ENCODE measurements at places on chromosomes 13 and 19. TPM values are rescaled to one million over a fixed set of nuclear protein-coding genes. Genes with fewer than 3 reads are reported as not detected.

- peaks cover 3% of the 10 kb centered on the region for H3K36me3 ChIP-seq
- H3K27me3 ChIP-seq: no peaks in the 10 kb centered on the region
- H3K27ac ChIP-seq: peak overlapping the region; percentile 53
- H3K4me3 ChIP-seq: no peak overlapping the region
- peaks cover 28% of the 10 kb centered on the region for H3K4me1 ChIP-seq
Measured at GRCh38 chr13:100130092-100130491, 41.2 kb downstream of the PCCA start.

DNA sequence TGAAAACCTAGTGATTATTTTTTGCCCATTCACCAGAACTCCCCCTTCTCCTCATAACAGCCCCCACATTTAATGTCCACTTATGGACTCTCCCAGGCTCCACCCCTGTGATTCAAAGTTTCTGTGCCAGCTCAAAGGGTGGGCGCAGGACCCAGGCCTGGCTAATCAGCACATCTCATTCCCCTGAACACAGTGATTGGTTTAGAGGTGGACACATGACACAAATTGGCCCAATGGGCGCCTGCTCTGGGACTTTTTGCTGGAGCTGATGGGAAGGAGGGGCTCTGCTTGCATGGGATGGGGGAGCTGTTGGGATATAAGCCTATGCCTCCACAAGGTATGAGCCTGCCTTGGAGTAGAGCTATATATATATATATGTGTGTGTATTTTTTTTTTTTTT is 6.2 kb upstream of the EPOR start:
- H3K4me1 ChIP-seq: peaks cover 11% of the 10 kb centered on the region
- H3K27ac ChIP-seq: no peak overlapping the region
- H3K27me3 ChIP-seq: peaks cover 7% of the 10 kb centered on the region
- no peaks in the 10 kb centered on the region for H3K36me3 ChIP-seq
- H3K4me3 ChIP-seq: no peak overlapping the region

GRCh38 chr19:18388100-18388959 is 2.4 kb downstream of the GDF15 start:
- peaks cover 17% of the 10 kb centered on the region for H3K4me1 ChIP-seq
- H3K4me3 ChIP-seq: peak overlapping the region; percentile 44
- peaks cover 54% of the 10 kb centered on the region for H3K27me3 ChIP-seq
- no peaks in the 10 kb centered on the region for H3K36me3 ChIP-seq

- no peaks in the 10 kb centered on the region for H3K36me3 ChIP-seq
- no peak for DNase-seq
- peaks cover 2% of the 10 kb centered on the region for H3K4me1 ChIP-seq
- H3K4me3 ChIP-seq: no peak overlapping the region
- no peak overlapping the region for H3K27ac ChIP-seq
- H3K27me3 ChIP-seq: no peaks in the 10 kb centered on the region
Measured at GRCh38 chr13:43543331-43543730, 243.4 kb downstream of the ENOX1 start.

GRCh38 chr13:55000844-55001243 is 1972.2 kb downstream of the OLFM4 start:
- no peak for DNase-seq
- H3K36me3 ChIP-seq: no peaks in the 10 kb centered on the region
- H3K27ac ChIP-seq: no peak overlapping the region

- H3K27me3 ChIP-seq: no peaks in the 10 kb centered on the region
- H3K4me3 ChIP-seq: no peak overlapping the region
- no peaks in the 10 kb centered on the region for H3K4me1 ChIP-seq
- H3K27ac ChIP-seq: no peak overlapping the region
- no peak for DNase-seq
- no peaks in the 10 kb centered on the region for H3K36me3 ChIP-seq
Measured at GRCh38 chr13:71417205-71417604, 449.8 kb downstream of the DACH1 start.

DNA sequence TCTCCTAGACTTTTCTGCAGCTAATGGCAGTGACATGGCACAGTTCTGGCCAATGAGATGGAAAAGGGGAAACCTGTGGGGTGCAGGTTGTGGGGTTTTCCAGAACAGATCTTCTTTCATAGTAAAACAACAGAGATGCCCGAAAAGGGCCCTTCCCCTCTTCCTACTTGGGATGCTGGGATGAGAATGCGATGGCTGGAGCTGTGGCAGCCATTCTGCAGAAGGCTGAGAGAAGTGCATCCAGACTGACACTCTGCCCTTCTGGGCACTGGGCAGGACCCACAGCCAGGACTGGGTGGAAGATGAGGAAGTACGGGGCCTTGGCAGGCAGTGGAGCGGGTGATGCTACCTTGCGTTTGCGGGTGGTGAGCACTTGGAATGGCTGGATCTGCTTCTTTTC is 16.9 kb upstream of the PLA2G4C start:
- H3K36me3 ChIP-seq: peaks cover 61% of the 10 kb centered on the region
- no peak overlapping the region for H3K27ac ChIP-seq
- no peak for DNase-seq
- H3K27me3 ChIP-seq: no peaks in the 10 kb centered on the region

FXYD7 gene
- total RNA-seq: 8.8 TPM

- no peak for DNase-seq
- peaks cover 5% of the 10 kb centered on the region for H3K27me3 ChIP-seq
- no peaks in the 10 kb centered on the region for H3K4me1 ChIP-seq
- no peak overlapping the region for H3K27ac ChIP-seq
- H3K36me3 ChIP-seq: no peaks in the 10 kb centered on the region
Measured at GRCh38 chr13:43325636-43326035, 302.2 kb downstream of the DNAJC15 start.

GRCh38 chr19:5138606-5139582 is 170.0 kb downstream of the KDM4B start:
- peaks cover 19% of the 10 kb centered on the region for H3K4me1 ChIP-seq
- DNase-seq: peak; percentile 94
- H3K4me3 ChIP-seq: peak overlapping the region; percentile 73
- peaks cover 2% of the 10 kb centered on the region for H3K27me3 ChIP-seq
- peak overlapping the region; percentile 82 for H3K27ac ChIP-seq

DNA sequence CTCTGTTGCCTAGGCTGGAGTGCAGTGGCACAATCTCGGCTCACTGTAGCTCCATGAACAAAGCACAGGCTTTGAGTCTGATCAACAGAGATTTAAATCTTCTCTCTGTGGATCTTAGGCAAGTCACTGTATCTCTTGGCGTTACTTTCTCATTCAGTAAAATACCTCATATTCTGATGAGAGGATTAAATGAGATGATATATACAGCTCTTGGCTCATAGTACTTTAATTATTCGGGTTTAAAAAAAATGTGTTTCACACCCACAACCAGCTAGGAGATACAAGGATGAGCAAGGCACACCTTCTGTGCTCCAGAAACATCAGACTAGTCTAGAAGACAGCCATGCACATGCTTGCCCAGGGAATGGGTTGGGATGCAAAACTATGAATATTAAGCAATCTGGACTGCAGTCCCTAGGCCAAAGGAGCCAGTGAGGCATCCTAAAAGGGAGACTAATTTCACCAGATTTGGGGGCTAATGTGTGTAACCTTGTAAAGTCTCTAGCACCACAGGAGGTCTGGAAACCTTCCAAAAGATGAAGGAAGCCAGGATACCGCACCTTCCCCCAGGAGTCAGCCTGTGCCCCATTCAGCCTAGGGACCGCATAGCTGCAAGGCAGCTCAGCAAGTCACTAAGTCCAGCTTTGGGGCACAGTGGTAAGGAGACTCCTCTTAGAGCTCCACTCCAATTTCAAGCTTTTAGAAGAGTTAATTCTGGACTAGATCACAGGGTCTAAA is 2.5 kb downstream of the VPS36 start:
- H3K27ac ChIP-seq: no peak overlapping the region
- peaks cover 12% of the 10 kb centered on the region for H3K36me3 ChIP-seq
- H3K27me3 ChIP-seq: no peaks in the 10 kb centered on the region

DNA sequence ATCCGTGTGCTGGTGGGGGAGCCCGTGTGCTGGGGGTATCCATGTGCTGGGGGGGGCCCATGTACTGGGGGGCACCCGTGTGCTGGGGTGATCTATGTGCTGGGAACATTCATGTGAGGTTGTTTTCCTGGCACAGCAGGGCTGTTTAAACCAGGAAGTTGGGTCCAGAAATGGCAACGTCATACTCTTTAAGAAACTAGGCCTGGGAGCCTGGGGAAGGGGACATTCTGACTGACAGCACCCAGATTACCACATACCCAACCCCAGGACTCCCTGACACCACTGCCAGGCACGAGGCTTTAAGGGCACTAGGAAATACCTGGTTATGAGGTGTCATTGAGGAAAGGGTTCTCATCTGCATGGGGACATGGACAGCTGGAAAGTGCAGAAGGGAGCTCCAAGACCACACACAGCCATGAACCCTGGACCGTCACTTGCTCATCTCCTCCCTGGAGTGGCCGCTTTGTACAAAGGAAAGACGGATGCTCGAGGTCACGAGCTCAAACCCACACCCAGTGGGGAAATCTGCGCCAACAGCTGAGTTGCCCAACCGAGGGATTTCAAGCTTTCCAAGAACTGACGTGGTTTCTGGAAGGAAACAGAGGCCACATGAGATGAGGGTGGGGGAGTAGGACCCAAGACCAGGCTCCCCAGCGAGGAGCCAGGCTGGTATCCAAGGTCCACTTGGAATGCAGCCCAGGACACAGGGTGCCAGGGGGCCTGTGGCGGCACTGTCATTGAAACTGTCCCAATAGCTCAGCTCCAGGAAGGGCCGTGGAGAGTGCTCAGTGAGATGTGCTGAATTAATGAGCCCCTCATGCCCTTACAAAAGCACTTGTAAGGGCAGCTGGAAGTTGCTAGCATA is 40.9 kb downstream of the RAB20 start:
- H3K27me3 ChIP-seq: no peaks in the 10 kb centered on the region
- no peak overlapping the region for H3K27ac ChIP-seq
- H3K4me1 ChIP-seq: peaks cover 51% of the 10 kb centered on the region
- no peak overlapping the region for H3K4me3 ChIP-seq
- no peak for DNase-seq
